Suppressor macrophage (primary cell): ENCODE measurements at places on chromosomes 3 and 15.

GRCh38 chr3:59467476-59467875 lies 417.7 kb upstream of the CFAP20DC start:
- DNase-seq: no peak

DNA sequence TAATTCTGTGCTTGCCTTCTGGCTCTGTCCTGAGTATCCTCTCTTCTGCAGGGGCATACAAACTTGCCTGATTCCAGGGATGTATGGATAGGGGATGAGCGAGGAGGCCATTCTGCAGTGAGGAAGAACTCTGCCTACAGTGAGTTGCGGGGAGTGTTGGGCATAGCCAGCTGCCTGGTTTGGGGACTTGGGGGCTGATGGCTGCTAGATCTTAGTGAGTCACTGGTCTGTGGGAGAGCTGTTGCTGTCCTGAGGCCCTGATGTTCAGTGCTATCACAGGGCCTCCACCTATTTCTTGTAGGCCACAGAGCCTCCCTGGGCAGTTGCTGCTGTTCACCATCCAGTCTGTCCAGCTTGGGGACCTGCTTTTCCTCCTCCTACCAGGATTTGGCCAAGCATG lies 20.3 kb downstream of the CDAN1 start:
- no peak for DNase-seq

DNA sequence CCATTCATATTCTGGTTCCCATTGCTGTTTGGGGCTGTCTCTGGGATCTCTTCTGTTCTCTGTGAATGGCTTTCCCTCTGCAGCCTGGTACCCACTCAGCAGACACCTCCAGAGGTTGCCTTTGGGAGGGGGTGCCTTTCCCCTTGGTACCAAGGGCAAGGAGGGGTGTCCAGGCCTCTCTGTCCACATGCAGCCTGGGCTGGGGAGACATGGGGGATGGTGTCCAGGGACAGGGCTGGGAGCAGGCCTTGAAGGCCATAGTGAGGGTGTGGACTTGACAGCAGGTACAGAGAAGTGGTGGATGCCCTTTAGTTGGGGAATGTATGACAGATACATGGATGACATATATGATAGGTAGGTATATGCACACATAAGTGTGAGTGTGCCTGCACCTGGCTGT lies 83.7 kb downstream of the PLXNA1 start:
- no peak for DNase-seq

DNA sequence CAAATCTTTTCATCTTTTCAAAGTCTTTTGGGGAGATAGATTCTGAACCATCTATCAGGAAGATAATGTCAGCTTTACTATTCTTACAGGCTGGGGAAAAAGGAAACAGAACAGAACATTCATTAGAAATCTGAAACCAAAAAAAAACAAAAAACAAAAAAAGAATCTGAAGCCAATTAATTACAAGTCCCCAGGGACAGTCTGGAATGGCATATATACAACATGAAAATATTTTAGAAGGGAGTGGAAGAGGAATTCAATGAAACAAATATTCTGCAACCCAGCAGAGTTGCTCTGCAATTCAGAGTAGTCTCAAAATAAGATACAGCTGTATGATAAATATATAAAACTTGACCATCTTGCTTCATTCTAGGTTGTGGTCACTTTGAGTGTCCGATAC lies 41.7 kb upstream of the CAPN7 start:
- DNase-seq: no peak

DNA sequence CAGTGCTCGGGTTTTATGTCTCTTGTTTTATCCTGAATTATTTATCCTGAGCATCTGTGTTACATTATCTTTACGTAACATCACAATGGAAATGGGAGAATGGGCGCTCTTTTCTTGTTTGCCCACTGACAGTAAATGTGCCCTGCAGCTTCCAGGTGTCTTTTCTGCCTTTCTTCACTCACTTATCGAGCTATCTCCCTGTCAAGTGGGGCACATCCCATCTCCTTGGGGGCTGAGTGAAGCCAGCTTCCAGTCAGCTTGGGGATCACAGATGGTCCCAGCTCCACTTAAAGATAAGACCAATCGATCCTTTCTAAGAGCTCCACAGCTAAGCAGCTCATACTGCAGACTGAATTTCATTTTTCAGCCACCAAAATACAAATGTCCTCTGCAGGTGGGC lies 125.8 kb downstream of the KBTBD8 start:
- DNase-seq: no peak

- no peak for DNase-seq
These were observed 270.0 kb downstream of the TBL1XR1 start for GRCh38 chr3:176927280-176927679.

GRCh38 chr3:144384241-144384979 lies 412.8 kb downstream of the DIPK2A start:
- DNase-seq: no peak

DNA sequence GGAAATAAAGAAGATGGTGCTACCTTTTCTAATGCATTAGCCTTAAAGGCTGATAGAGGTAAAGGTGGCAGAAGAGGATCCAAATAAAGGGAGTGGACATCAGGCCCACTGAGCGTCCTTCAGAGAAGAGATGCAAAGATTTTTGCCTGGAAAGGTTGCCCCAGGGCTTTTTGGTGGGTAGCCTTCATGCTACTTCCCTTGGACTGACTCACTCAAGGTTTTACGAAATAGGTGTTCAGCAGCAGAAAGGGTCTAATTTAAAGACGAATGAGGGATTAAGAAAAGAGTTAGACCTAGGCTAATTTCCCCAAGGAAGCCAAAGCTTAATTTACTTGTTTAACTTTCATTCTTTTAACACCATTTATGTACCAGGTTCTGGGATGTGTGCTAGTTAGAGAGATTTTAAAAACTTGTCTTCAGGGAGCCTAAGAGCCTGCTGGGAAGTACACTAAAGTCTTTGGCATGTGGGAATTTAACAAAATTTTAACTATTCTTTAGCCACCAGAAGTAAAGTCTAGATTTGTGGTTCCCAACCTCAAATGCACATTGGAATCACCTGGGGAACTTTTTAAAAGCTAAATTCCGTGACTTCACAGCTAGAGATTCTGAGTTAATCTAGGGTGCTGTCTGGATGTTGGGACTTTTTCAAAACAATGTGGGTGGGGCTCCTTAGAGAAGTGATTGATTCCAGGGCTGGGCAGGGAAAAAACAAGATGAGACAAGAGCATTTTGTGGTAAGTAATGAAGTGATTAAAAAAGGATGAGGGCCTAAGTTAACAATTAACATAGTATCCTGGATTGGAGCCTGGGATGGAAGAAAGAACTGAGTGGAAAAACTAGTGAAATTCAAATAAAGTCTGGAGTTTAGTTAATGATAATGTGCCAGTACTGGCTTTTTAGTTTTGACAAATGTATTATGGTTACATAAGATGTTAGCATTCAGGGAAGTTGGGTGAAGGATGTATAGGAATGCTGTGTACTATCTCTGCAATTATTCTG lies 3.4 kb downstream of the IL20RB start:
- no peak for DNase-seq

GRCh38 chr3:123353850-123354233 lies 95.0 kb downstream of the ADCY5 start:
- no peak for DNase-seq

GRCh38 chr15:51736069-51736468 lies 1.4 kb downstream of the LYSMD2 start:
- DNase-seq: peak; percentile 46

DNA sequence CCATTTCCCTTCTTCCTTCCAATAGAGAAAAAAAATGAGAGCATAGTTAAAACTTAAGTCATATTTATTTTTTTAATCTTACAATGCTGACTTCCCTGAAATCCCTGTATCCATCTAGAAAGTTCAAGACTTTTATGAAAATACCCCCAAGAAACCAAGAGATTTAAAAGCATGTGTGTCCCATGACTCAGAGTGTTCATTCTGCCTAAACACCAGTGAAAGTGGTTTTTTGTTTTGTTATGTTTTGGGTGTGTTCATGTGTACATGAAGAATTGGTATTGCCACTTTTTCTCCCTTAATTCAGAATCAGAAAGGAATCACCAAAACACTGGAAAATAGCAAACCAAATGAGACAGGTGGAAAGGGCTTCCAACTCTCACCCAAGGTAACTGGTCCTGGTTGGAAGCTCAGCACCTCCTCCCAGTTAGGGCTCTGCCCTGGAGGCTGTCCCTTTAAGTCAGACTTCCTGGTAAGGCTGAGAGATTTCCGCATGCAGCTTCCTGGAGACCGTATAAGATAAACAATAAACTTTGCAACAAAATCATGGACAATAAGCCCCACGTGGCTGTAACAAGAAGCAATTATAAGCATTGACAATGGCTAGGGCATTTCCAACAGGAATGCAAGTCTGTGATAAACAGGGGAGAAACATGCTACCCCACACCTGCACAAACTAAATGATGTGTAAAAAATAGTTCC lies 121.9 kb upstream of the ARHGEF3 start:
- peak; percentile 67 for DNase-seq

DNA sequence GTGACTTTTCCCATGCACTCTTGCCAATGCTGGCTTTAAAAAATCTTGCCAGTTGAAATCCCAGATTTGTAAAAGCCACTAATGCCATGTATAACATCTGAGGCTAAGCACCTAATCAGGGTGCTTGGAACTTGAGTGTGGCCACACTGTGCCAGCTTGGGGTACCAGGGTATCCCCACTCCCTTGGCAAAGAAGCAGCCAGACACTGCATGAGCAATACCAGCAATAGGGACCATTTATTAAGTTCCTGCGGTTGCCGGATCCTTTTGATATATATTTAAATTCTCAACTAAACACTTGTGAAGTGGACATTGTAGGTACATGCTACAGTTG lies 2.2 kb upstream of the RHCG start:
- no peak for DNase-seq

GRCh38 chr15:25733856-25734679 lies 129.1 kb downstream of the ATP10A start:
- DNase-seq: no peak

- DNase-seq: no peak
These were observed 51.0 kb downstream of the ARNT2 start for GRCh38 chr15:80455051-80455648.

- DNase-seq: no peak
These were observed 8.5 kb upstream of the SLC24A5 start for GRCh38 chr15:48112242-48112641.

GRCh38 chr3:178386880-178387279 lies 149.4 kb upstream of the KCNMB2 start:
- DNase-seq: no peak

DNA sequence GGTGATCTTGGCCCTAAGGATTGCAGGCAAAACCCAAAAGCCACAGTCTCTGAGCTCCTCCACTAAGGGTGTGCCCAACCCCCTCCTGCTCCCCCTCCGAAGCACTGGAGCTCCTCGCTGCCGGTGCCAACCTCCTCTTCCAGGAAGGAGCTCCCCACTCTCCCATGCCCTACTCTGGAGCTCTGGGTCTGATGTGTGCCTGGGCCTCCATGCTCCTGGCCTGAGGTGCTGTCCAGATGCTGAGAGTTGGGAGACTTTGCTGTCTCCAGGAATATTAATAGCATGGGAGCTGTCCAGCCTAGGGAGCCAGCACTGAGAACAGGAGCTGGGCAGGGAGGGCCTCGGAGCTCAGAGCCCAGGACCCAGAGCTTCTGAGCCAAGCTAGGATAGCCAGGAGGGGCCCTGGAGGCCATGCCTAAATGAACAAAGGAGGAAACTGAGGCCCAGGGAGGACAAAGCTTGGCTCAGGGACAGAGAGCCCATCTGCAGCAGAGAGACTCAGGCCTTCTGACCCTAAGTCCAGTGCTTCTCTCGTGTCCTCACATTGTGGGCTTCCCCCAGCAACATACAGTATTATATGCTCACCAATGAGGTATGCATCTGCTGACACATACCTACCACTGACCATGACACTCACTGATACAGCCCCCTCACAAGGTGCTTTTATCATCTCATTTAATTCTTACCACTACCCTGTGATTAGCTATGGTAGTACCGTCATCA lies 36.9 kb upstream of the HERC1 start:
- DNase-seq: peak; percentile 62

DNA sequence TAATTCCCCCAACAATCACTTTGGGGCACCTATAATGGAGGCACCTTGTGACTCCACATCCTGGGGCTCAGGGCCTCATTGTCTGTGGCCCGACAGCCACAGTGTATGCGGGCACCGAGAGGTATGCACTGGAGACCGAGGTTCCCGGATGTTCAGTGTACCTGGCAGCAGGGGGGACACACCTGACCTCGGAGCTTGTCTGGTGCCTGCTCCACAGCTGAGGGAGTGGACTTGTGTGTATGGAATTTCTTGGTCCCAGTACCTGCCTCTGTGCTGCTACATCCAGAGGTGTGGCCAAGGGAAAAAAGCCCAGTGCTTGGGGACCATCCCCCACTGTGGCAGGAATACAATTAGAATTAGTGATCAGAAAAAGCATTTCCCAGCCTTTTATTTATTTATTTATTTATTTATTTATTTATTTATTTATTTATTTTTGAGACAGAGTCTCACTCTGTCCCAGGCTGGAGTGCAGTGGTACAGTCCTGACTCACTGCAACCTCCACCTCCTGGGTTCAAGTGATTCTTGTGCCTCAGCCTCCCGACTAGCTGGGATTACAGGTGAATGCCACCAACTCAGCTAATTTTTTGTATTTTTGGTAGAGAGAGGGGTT lies 8.8 kb upstream of the AEN start:
- no peak for DNase-seq

DNA sequence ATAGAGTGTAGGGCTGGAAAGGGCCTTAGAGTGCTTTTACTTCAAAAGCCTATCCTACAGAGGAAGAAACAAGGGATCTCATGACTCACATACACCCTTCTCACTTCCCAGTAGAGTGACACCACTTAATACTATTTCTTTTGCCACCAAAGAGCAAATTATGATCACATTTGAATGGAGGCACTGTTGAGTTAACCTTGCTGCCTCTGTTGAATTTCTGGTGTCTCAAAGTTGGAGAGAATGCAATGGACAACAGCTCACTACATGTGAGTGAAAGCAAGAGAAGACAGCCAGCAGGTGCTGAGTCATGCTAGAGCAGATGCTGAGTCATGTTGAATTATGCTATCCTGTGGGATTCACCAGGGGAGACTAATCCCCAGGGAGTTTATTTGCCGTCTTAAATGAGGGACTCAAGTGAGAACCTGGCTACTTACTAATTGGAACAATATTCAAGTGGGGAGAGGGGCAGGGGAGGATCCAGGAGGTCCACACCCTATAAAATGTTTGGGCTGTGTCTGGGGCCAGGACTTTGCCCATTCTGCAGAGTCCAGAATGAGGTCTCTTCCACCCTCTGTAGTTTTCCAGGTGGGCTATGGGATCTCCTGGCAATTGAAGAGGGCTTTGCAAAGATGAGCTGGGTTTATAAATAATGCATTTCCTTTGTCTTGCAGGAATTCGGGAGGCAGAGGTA lies 35.8 kb downstream of the ST8SIA2 start:
- no peak for DNase-seq

DNA sequence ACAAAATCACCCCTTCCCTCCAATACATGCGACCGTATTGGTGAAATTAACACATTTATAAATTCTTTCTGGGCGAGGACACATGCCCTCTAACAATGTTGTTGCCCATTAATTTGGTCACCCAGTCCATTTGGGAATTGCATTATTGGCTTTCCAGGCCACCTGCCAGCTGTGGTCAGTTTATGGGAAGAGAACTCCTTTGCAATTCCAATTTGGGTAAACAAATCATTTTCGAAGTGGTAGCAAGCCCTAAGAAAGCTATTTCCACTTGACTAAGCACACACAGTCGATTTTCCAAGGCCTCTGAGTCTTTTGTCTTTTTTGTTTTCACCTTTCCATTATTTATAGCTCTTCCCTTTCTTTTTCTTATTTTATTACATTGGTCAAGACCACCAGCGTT lies 362.3 kb upstream of the RGMA start:
- DNase-seq: no peak

- DNase-seq: no peak
These were observed 503.9 kb upstream of the MDFIC2 start for GRCh38 chr3:70816346-70816745.
